ENCODE measurements at places on chromosomes 1 and 21. TPM values are rescaled to one million over a fixed set of nuclear protein-coding genes. Genes with fewer than 3 reads are reported as not detected.

GRCh38 chr1:100538913-100539835 lies 1.2 kb downstream of the GPR88 start:
- no peak for DNase-seq

GRCh38 chr1:93979718-93980319 lies 70.6 kb upstream of the GCLM start:
- DNase-seq: no peak

GRCh38 chr1:240363315-240363714 lies 248.6 kb downstream of the GREM2 start:
- DNase-seq: no peak

DNA sequence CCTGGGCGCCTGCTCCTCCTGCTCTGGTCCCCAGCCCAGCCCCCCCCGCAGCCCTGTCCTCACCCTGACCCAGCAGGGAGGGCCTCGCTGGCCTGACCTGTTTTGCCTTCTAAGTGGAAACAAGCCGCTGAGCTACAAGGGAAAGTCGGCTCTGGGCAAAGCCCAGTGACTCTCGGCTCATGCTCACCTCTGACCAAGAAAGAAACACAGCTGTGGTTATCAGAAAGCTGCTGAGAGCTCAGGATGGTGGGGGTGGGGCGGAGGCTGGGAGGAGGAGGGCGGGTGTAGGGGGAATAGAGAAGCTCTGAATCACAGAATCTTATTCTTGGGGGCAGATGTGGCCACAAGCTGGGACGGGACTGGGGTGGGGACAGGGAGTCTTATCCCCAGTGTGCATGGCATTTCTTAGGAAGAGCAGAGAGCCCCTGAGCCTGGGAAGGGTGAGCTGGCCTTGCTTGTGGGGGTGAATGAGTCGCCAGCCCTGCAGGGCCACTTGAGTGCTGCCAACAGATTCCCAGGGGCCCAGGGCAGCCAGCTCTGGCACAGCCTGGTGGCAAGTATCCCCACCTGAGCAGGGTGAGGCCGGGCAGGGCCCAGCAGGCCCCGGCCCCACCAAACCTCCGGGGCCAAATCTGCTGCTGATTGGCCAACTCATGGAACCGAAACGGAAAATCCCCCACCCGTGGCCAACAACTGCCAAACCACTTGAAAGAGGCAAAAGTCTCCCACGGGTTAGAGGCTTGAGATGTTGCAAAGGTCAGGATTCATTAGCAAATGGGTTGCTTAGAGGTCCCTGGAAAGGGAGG lies 120.6 kb downstream of the SPSB1 start:
- peak; percentile 52 for DNase-seq

- no peak for DNase-seq
Measured at GRCh38 chr1:226304291-226304955, 4.5 kb downstream of the LIN9 start.

GRCh38 chr1:38092256-38092655 lies 45.7 kb upstream of the POU3F1 start:
- DNase-seq: no peak

Gene OR2T33
- total RNA-seq: not detected

Gene ERICH3
- not detected for total RNA-seq
